ENCODE measurements at places on chromosomes 16 and 17. TPM values are rescaled to one million over a fixed set of nuclear protein-coding genes. Genes with fewer than 3 reads are reported as not detected.

The EFCAB5 gene
- total RNA-seq = 0.39 TPM

DNA sequence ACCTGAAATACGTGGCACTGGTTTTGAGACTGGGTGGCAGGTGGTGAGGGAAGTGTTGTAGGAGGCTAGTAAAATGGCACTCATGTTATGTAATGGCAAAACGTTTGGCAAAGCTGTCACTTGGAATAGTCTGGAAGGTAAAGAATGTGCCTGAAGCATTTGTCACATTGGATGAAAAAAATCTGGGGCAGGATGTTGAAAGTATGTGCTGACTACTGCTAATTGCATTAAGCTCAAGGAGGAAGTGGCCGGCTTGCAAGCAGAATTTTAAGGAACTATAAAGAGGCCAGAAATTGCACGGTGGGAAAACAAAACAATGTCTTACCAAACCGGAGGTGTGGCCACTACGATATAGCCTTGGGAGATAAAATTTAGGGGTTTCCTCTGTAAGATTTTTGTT, 26.6 kb upstream of the NLRP1 start:
- H3K36me3 ChIP-seq = no peaks in the 10 kb centered on the region
- peaks cover 5% of the 10 kb centered on the region for H3K27me3 ChIP-seq
- no peak for DNase-seq
- no peak overlapping the region for H3K4me3 ChIP-seq
- H3K27ac ChIP-seq = no peak overlapping the region
- H3K4me1 ChIP-seq = no peaks in the 10 kb centered on the region

- no peak for DNase-seq
- H3K27ac ChIP-seq = no peak overlapping the region
- no peak overlapping the region for H3K4me3 ChIP-seq
These were observed 208.3 kb downstream of the C16orf95 start for GRCh38 chr16:87108941-87109340.

GRCh38 chr17:385178-385835, 32.7 kb upstream of the RPH3AL start:
- no peaks in the 10 kb centered on the region for H3K27me3 ChIP-seq
- H3K4me3 ChIP-seq = peak overlapping the region; percentile 28
- no peaks in the 10 kb centered on the region for H3K36me3 ChIP-seq
- H3K27ac ChIP-seq = no peak overlapping the region
- DNase-seq = no peak
